ENCODE measurements at places on chromosomes 6 and 20.
A peak's percentile ranks its signal among the peaks of the same experiment; 100 is the strongest.

- no peak for DNase-seq
Observed at GRCh38 chr6:111339294-111339693, 143.7 kb downstream of the REV3L start.

GRCh38 chr20:53943522-53944291 lies 126.7 kb downstream of the BCAS1 start:
- DNase-seq = peak; percentile 8

- no peak for DNase-seq
Observed at GRCh38 chr6:29777310-29777709, 50.3 kb upstream of the HLA-G start.

DNA sequence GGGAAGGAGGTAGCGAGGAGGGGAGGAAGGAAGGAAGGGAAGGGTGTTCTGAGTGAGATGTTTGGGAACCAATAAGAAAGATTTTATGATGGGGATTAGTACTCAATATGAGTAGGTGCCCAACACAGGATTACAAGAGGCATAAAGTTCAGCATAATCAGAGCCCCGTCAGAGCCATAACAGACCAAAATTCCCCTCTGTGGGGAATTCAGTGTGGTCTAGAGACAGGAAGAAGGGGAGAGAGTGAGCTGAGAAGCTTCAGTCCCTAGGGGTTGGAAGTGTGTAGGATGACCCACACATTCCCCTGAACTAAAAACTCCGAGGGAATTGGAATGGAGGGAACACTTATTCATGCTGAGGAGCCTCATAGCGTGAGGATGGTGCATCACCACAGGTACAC lies 160.3 kb upstream of the SASH1 start:
- DNase-seq = no peak

All from kidney glomerular epithelial cell (primary cell).